Stimulated activated CD4-positive, alpha-beta T cell treated with anti-CD3 and anti-CD28 coated beads, Interleukin-15, amount 100 ng/mL, for 1 hour (primary cell): ENCODE measurements at places on chromosomes 5 and 9.

DNA sequence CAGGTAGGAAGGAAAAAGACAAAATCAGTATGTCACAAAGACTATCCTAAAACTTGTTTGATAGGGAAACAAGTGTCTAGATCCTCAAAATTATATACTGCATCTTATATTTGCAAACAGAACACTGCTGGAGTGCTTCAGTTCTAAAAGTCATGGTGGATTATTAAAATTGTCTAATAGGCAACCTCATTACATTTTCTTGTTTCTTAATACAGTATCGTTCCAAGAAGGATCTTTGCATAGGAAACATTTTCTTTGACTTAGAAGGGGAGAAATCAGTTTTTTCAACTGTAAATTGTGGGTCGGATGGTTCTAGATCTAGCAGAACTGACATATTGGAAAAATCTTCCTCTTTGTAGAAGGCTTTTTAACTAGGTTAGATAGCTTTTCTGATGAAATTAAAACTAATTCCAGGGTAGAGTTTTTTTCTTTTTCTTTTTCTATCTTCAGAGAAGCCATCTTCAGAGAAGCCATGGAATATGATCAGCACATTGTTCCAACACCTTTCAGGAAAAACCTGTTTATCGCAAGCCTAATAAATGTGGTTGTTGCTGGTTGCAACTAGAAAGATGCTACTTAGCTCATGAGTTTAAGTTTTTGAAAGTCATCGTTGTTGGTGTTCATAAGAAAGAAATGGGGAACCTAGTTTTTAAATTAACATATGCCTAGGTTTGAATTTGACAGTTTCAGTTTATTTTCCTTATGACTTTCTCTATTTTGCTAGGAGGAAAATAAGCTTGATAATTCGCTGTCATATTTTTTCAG, 7.4 kb downstream of the CPEB4 start:
- no peak for DNase-seq

DNA sequence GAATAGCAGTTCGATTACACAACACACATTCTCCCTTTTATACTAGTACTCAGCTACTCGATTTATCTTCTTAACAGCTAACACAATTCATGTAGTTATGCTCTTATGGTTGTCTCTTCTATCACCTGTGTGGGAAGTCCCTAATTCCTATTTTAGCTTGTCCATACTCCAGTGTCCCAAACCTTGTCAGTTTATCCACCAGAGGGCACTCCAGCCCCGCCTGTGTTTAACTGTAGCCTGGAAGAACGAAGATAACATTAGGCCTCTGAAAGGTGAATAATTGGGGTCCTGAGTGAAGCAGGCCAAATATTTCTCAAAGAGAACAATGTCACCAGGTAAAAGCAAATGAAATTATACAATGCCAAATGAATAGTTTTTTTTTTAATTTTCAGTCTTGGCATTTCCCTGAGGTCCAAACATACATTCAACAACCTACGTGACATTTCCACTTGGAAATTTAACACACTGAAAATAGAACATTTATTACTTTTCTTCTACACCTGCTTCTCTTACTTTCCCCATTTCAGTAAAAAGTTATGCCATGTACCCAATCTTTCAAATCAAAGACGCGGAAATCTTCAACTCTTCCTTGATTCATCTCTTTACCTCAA, 560.7 kb downstream of the HTR1A start:
- no peak for DNase-seq

GRCh38 chr5:132228241-132229035, 785 bp upstream of the P4HA2 start:
- no peak for DNase-seq

GRCh38 chr9:37497320-37497719, 11.6 kb downstream of the POLR1E start:
- DNase-seq: no peak

- no peak for DNase-seq
Measured at GRCh38 chr9:95315108-95315746, 2.3 kb downstream of the FANCC start.

DNA sequence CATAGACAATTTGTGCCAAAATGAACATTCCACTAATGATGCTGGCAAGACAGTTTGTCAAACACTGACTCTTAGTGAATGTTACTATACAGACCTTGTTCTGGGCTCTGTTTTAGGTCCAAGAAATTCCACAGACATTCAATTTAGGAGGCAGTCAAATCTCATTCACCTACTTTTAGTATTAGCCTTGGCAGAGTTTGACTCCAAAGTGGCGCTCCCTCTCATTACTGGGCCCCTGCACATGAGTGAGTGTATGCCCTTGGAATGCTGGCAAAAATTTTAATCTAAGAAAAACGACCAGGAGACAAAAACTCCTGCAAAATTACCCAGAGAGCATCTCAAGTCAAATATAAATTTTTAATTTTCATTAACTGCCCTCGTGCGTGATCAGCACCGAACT, 94.9 kb upstream of the SLC27A6 start:
- no peak for DNase-seq

- no peak for DNase-seq
Measured at GRCh38 chr9:126694206-126695081, 80.7 kb downstream of the LMX1B start.

- DNase-seq: no peak
Measured at GRCh38 chr5:142925795-142926194, 155.6 kb downstream of the ARHGAP26 start.

DNA sequence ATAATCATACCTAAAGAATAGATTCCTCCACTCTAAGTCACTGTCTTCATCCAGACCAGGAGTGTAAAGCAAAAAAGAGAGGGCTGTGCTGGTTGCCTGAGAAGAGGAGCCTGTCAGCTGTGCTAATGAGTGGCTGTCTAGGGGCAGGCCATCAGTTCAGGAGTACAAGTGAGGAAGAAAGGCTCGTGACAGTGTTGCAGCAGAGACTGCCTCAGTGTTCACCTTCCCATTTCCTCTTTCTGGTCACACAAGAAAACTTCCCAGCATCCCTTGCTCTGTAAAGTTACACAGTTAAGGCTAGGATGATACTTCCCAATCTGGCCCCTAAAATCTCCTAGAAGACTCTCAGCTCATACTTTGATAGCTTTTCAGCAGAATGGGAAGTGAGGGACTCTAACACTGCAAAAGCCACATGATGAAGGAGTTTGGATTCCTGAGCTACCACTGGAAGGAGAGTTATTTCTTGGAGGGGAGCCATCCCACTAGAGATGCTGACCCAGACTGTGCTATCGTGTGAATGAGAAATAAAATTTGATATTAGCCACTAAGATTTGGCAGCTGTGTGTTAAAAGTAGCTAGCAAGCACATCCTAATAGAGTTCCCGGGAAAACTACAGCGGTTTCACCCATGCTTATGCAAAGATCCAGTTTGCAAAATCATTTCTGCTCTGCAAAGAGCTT, 67.1 kb downstream of the ADAMTS12 start:
- no peak for DNase-seq

DNA sequence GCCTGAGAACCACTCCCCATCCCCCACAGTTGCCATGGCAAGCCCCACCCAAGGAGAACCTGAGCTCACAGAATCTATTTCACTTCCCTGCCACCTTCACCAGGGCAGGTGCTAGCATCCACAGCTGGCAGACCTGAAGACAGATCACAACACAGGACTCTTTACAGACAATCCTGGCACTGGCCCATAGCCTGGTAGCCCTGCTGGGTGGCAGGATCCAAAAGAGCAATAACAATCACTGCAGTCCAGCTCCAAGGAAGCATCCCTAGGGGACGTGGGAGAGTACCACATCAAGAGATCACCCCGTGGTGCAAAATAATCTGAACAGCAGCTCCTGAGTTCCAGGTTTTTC, 463.2 kb upstream of the PIK3R1 start:
- no peak for DNase-seq

GRCh38 chr5:36900283-36900682, 23.7 kb downstream of the NIPBL start:
- no peak for DNase-seq

GRCh38 chr9:89698411-89699005, 93.7 kb downstream of the GADD45G start:
- no peak for DNase-seq

DNA sequence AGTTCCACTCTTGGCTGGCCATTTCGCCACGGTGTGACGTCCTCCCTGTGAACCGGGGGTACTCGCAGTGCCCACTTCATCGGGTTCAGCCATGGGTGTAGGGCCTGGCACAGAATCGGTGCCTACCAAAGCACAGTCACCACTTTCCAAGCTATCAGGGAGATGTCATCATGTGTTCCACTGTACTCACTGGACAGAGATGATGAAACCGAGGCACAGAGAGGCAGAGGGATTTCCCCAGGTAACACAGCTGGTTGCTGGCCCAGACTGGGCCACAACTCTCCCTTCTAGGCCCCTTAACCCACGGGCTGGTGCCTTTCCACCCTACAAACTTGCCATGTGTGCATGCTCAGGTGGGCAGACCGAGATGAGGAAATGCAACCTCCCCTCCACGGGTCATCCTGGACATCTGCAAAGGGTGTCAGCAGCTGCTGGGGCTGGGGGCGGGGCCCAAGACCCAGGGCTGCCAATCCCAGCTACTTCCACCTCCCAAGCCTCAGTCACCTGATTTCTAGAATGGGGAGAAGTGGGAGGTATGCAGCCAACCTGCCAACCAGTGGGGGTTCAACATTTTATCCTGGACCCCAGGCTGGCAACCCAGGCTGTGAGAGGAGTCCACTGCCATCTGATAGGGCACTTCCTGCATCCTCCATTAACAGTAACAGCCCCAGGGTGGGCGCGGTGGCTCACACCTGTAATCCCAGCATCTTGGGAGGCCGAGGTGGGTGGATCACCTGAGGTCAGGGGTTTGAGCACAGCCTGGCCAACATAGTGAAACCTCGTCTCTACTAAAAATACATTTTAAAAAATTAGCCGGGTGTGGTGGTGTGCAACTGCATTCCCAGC, 893 bp upstream of the SH2D3C start:
- DNase-seq: peak; percentile 30

DNA sequence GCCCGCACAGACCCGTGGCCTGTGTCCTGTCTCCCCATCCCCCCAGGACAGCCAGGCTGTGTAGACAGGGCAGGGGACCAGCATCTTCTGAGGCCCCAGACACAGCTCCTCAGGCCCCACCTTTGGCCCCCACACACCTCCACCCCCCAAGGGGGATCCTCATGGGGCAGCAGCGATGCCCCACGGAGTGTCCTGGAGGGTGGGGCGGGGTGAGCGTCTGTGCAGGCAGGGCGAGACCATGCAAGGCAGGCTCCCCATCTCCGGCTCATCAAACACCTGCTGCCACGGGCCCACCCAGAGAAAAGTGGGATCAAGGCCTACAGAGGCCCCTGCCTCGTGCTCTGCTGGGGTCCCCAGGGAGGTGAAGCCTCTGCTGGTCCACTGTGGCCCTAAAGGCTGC, 118.7 kb upstream of the FOXD4L5 start:
- DNase-seq: no peak

- no peak for DNase-seq
Measured at GRCh38 chr5:176359658-176360057, 1.9 kb downstream of the KIAA1191 start.

GRCh38 chr9:88060746-88061145, 77.5 kb downstream of the SPATA31C2 start:
- DNase-seq: no peak

DNA sequence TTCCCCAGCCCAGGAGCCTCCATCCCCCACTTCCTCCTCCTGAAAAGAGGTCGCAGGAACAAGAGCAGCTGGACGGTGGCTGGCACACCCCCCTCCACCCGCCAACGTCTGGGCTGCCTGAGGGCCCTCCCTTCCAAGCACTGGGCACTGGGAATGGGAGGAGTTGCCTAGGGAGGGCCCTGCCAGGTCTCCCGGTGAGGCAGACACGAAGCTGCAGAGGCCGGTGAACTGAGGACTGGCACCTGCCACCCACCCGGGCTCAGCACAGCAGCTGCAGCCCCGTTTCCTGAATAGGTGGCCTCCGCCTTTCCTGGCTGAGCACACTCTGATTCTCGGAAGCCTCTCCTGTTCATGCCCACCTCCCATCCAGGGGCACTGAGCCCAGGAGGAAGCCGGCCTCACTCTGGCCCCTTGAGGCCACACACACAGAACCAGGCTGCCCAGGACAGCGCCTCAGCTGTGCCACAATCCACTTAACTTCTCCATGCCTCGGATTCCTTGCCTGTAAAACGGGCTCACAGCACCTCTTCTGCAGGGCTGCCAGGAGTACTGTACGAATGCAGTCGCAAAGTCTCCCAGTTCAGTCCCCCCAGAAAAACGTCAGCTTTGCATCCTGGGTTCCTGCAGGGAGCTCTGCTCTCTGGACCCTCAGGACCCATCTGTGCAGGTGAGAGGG, 1.3 kb downstream of the NPDC1 start:
- DNase-seq: no peak

GRCh38 chr9:24245988-24246387, 299.7 kb downstream of the IZUMO3 start:
- DNase-seq: no peak

- no peak for DNase-seq
Measured at GRCh38 chr9:123488722-123489321, 132.8 kb downstream of the CRB2 start.

- no peak for DNase-seq
Measured at GRCh38 chr5:128304088-128304487, 220.5 kb downstream of the SLC12A2 start.

- DNase-seq: no peak
Measured at GRCh38 chr9:77156646-77157371, 20.5 kb upstream of the VPS13A start.

- no peak for DNase-seq
Measured at GRCh38 chr9:6215562-6215961, at the start of gene IL33. IL33 (plus strand) TSS chr9:6215807; CDS start chr9:6241695, 25,888 bp downstream.

DNA sequence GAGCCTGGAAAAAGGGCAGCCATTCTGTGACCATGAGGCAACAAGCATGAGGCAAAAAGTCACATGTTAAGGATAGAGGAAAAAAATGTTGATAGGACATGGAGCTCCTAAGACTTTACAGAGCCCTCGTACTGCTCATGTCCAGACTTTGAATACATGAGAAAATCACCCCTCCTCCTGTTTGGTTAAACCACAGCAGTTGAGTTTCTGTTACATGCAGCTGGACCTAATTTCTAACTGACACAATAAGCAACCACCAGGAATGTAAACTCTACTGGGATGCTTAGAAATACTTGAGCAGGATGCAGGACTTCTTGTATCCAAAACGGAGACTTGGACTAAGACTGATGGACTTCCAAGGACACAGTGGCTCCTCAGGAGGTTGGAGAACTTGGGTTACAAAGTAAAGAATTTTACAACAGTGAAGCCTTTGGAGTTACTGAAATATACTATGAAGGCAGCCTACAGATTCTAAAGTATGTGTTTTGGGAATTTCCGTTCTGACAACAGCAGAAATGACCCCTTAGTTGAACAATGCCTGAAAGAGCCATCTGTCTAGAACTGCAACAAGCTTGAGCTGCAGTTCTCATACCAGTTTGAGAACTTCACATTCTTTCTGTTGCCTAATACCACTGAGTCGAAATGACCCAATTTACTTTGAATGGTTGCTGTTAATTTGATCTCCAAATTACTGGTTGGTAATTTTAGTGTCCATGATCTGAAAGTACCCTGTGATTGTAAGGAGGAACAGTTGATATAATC, 268.9 kb downstream of the PIK3R1 start:
- DNase-seq: no peak

GRCh38 chr9:107387409-107387808, 102.2 kb downstream of the KLF4 start:
- no peak for DNase-seq
